A549 (cell line): ENCODE measurements at places on chromosomes 12 and 14. TPM values are rescaled to one million over a fixed set of nuclear protein-coding genes. Genes with fewer than 3 reads are reported as not detected.
A peak's percentile ranks its signal among the peaks of the same experiment; 100 is the strongest.

DNA sequence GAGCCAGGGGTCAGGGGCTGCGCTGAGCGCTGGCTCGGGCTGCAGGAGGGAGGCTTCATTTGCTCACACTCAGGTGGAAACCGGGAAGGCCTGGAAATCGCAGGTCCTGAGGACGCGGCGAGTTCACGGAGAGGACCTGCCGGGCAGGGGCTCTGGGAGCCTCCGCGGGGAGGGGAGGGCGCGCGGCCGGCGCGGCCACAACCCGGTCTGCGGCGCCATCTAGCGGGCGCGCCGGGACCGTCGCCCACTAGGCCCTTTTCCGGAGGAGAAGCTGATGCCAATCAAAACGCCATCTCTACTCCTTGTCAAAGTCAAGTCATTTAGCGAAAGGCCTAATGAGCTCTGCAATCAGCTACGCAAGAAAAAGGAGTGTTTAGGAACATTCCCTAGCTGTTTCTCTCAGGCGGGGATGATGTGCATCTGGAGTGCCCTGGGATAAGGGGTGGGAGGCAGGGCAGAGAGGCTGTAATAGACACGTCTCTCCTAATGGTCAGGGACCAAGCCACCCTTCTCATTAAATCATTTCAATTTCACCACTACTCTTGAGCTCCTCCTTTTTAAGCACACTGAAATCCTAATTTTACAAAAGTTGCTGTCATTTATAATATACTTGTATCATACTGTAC, 885.8 kb upstream of the TMEM132C start:
- DNase-seq, result peak; percentile 32

DNA sequence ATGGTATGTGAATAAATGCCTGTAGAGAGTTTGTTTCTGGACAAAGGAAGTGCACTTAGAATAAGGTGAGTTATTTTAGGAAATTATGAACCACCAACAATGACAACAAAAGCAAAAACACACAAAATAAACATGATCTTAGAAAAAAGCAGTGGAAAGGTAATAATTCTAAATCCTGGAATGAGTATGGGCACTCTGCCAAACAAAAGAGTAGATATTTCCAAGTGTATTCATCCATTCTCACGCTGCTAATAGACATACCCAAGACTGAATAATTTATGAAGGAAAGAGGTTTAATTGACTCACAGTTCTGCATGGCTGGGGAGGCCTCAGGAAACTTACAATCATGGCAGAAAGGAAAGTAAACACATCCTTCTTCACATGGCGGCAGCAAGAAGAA, 269.3 kb upstream of the NPAS3 start:
- DNase-seq, result no peak

EFCAB11 gene
- polyA plus RNA-seq, result 16.7 to 19.6 TPM (median 19.2 TPM) in 3 replicates

DNA sequence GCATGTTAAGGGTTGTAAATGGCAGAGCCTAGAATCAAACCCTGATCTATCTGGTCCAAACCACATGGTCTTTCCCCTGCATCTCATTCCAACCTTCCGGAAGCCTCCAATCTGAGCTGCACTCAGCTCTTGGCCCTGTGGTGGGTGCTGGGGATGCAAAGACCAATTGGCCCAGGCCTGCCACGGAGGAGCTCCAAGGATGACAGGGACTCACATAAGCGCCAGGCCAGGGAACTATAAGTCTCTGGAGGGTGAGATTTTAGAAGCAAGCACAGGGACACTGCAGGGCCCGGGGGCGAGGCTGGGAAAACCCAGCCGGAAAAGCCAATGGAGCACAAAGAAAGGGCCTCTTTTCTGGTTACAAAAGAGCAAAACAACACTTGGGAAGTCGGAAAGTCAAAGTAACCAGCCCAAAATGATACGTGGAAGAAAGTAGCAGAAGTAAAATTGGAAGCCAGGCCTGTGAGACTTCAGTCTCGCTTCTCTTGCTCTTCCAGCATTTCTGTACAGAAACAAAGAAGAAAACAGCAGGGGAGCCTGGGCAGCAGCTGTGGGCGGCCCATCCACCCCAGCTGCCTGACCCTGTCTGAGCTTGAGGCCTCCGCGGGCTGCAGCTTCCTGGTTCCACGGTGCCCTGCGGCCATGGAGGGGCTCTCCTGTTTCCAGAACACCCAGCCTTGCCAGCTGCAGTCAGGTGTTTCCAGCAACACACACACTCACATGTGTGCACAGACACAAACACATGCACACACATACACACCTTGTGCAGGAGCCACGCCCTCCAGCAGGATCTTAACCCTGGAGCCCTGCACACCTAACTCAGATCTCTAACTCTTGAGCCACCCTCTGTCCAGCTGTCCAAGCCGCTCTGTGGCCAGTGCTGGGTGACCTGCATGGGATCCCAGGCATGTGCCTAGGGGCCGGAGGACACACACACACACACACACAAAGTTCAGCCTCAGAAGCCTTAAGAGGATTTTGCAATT, 178.2 kb downstream of the BCL11B start:
- DNase-seq, result no peak

DNA sequence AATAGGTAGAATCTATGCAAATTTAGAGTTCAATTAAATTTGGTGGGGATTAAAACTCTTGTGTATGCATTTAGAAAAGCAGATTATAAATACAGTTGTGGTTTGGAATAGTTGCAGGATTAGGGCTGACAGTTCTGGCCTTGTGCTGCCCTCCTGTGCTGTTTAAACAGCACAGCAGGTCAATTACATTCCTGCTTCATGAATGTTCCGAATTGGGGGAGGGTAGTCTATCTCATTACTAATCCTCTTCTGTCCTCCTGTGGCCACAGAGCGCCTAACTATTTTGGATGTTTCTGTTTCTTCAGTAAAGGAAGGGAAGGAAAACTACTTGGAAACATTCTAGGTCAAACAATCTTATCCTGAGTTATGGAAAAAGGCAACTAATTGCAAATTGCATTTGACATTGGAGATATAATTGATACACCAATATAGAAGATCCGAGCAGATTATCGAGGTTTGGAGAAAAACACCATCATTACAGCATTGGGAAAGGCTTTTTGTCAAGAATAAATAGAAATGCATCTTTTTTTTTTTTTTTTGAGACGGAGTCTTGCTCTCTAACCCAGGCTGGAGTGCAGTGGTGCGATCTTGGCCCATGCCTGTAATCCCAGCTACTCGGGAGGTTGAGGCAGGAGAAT, 8.7 kb upstream of the GPR19 start:
- peak; percentile 94 for DNase-seq

DNA sequence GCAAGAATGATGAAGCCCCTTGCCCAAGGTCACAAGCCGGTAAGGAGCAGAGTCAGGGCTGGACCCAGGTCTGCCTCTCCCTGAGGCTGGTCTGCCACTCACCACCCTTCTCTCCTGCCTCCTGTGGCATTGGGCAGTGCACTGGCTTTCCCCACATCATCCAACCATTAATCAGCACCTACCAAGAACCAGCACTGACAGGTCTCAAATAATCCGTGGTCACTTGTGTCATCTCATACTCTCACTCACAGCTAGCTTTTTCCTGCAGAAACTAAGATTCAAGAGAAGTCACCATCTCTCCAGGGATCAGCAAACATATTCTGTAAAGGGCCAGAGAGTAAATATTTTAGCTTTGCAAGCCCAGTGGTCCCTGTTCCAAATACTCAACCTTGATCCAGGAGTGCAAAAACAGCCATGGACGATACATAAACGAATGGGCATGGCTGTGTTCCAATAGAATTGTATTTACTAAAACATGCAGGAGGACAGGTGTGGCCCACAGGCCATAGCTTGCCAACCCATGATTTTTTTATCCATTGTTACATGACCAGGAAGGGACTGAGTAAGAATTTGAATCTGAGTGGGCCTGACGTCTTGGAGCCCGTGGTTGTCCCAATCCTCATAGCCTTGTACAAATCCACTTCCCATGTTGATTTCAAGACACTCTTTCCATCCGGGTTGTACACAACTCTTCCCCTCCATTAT, 374.2 kb downstream of the BCL11B start:
- no peak for DNase-seq

DNA sequence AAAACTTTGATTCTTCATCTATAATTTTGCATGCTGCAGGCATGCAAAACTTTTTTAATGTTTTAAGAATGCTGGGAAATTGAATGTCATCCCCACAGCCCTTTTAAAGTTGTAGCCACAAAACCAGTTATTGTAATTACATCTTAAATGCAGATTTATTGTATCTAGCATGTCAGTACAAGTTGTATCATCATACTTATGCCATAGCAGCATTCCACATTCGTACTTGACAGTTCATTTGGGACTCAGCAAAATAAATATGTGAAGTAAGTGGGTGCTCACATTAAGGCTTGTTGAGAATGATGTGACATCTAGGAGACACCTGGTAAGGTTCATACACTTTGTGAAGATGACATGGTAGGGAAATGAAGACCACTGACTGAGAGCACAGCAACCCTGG, 44.0 kb upstream of the GZMB start:
- no peak for DNase-seq

DNA sequence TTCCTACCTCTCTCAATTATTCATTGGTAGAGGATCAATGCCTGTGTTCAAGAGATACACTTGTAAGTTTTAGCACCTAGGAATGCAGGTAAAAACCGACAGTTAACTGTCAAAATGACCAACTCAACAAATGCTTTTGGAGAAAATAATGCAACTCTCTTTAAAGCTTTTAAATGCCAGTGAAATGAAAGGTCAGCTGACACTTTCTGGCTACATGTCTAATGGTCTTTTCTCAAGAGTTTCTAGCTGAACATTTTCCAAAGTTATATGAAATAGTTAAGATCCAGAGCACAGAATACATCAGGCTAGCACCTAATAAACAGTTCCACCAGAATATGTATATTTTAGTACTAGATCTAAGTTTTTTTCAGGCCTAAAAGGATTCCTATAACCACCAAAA, 2.0 kb downstream of the CSRNP2 start:
- DNase-seq, result no peak

- DNase-seq, result peak; percentile 4
These were observed at the start of gene SOX5 for GRCh38 chr12:23949348-23950209. TSS of gene SOX5 (minus strand) at chr12:23949670. CDS start at chr12:23949601, 69 bp downstream.

DNA sequence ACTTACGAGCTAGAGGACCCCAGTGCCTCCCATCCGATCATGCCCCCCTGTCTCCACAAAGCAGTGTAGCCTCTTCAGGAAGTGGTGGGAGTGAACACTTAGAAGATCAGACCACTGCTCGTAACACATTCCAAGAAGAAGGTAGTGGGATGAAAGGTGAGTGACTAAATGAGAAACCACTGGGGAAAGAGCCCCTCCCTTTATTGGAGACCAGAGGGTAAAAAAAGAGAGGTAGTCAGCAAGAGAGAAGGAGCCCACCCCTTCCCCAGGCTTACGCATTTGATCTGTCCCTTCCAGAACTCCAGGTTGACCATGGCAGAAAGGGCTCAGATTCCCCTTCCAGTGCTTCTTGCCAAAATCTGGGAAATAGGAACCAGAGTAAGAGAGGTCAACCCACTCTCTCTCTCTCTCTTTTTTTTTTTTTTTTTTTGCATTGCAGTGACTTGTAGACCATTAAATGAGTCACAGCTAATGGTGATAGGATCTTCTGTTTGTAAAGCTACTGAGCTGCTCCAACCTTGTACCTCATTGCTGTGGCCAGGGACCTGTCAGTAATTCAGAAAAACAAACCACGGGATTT, 165.4 kb downstream of the GCH1 start:
- no peak for DNase-seq

GRCh38 chr14:77403768-77404167, 19.6 kb downstream of the NOXRED1 start:
- no peak for DNase-seq

DNA sequence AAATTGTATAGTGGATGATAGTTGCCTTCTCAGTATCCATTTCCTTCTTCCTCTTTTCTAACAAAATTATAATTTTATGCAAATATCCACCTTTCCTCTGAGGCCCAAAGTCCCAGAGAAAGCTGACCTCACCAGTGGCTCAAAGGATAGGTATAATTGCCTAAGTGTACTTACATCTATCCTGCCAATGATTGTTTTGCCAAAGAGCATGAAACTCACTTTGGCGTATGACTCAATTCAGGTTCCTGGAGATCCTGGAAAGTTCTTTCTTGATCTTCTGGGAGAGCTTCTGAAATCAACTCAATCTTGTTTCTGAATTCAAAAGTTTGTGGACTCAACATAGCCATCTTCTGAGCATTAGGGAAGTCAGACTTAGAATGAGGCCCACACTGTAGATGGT, 10.5 kb upstream of the RBM25 start:
- DNase-seq, result no peak

GRCh38 chr14:69694730-69695281, 72.1 kb upstream of the SRSF5 start:
- DNase-seq, result no peak

DNA sequence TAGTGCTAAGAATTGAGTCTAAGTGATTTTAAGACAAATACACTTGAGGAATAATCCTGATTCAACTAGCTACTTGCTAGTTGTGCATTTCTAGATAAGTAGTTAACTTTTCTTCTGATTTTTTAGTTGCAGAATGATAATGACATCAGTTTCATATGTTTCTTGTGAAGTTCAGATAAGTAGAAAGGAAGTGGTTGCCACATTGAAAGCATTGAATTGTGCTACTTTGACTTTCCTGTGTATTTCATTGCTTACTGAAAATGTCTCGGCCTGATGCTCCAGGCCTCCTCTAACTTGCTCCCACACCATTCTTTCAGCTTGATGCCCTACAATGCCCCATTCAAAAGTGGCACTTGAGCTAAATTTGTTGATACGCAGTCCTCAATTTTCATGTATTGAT, 980.0 kb downstream of the TMTC2 start:
- no peak for DNase-seq

DNA sequence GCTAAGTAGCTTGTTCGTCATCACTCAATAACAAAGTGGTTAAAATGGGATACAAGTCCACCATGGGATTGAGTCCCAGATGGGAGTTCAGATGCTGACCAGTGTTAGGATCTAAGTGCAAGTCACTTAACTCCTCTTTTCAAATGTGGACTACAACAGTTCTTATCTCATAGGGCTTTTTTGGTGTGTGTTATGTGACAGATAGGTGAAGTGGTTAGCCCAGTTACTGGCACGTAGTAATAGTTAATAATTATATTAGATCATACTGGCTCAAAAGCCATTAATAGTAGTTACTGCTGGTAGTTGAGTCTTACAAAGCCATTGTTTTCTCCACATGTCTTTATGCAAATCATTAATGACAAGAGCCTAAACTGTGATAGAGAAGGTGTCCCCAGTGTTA, 73.2 kb downstream of the RCOR1 start:
- no peak for DNase-seq

DNA sequence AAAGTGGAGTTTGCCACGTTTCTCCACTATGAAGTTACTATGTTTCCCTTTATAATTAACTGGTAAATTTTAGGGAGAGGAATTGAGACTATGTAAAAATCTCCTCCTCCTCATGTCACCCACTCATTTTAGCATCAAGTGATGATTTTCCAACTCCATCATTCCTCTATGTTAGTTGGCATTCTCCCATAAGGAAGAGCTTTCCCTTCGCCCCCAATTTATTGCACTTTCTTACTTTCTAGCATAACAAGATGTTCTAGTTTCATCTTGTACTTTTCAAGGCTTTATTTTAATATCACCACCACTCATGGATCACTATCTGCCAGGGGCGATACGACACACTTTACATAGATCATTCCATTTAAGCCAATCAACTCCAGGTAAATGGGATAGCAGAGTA, 97.1 kb downstream of the RPS6KA5 start:
- no peak for DNase-seq

DNA sequence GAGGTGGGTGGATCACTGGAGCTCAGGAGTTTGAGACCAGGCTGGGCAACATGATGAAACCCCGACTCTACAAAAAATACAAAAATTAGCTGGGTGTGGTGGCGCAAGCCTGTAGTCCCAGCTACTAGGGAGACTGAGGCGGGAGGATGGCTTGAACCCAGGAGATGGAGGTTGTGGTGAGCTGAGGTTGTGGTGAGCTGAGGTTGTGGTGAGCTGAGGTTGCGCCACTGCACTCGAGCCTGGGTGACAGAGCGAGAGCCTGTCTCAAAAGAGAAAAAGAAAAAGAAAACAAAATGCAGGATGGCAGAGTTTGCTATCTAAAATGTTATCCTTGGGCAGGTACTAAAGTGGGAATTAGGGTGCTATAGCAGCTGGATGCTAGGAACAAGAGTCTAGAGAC, 10.8 kb upstream of the GPRC5A start:
- DNase-seq, result no peak
